ENCODE measurements at places on chromosomes 4 and X.

- no peak for DNase-seq
Observed at GRCh38 chr4:183831683-183832082, 73.4 kb upstream of the STOX2 start.

DNA sequence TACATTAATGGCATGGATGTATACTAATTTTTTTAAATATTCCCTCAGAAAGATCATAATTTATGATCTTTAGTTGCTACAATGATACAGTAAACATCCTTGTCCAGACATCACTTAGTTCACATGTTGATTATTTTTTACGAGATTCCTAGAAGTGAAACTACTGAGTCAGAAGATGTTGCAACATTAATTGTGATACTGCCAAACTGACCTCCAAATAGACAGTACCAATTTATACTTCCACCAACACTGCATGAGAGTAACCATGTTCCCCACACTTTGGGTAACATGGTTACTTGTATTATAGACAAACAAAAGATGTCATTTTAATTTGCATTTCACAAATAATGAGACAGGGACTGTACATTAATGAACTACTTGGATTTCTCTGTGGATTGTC lies 19.6 kb downstream of the RCHY1 start:
- DNase-seq = peak; percentile 68

- no peak for DNase-seq
Observed at GRCh38 chrX:106902684-106903083, 457 bp downstream of the RIPPLY1 start.

DNA sequence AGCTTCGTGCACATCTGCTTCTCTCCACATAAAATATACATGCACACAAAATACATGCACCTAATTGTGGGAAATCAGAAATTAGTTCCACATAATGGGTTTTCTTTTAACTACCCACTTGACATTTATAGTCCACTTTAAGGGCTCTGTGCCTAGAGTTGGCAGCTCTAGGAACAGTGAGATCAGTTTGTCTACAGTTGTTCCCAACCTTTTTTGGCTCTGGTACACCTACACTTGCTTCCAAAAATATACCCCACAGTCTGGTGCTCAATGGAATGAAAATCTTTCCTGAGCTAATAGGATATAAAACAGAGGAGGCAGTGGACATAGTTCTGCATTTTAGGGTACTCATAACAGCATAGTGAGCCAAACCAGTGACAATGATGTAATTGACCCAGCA lies 36.1 kb downstream of the HDAC8 start:
- no peak for DNase-seq

- DNase-seq = no peak
Observed at GRCh38 chrX:35101901-35102300, 159.3 kb downstream of the FAM47B start.

DNA sequence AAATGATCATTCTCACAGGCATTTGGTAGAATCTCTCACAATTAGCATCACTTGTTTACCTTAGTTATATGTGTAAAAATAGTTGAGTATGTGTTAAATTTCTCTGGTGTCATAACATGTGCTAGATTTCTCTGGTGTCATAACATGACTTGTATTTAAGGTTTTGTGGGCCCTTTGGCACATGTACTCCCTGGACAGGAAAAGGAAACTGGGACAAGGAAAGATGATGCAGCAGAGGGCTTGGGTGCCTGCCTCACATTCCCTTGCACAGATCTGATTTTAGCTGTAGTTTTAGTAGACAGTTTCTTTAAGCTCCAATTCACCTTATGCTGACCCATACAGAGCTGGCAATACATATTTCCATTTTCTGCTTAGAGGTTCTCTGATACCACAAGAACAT lies 726.0 kb downstream of the C4orf33 start:
- no peak for DNase-seq

- DNase-seq = no peak
Observed at GRCh38 chr4:79431839-79432238, 23.8 kb upstream of the GK2 start.

DNA sequence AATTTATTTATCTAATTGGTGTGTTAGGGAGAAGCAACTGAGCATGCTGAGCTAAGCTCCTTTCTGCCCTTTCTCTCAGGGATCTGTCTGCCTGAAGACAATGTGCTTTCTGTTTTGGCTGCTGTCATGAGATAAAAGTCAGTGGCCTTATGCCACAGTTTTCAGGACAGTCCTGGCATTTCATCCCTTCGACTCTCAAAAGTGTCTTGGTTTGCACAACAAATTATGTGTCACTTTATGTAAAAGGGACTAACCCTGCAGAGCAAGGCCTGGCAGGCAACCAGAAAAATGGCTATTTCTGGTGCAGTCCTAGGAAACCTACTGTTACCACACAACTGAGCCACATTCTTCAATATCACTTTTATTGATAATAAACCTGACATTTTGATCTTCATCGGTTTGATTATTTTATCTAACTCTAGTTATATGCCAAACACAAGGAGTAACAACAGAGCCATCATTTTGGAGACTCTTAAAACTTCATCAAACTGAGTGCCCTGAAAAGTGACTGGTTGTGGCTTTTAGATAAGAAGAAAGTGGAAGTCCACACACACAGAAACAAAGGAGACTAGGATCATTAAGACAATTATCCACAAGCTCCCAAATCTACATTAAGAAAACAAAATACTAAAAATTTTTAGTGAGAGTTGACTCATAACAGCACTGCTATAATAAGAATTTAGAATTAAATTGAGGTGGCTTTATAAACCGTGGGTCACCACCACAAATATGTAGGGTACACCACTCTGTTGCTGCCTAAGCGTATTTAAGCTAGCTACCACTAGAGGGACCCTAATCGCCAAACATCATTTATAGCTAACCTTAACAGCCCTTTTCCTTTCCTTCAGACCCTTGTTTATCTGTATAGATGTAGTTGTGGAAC lies 95.9 kb upstream of the PTPN13 start:
- DNase-seq = peak; percentile 72

DNA sequence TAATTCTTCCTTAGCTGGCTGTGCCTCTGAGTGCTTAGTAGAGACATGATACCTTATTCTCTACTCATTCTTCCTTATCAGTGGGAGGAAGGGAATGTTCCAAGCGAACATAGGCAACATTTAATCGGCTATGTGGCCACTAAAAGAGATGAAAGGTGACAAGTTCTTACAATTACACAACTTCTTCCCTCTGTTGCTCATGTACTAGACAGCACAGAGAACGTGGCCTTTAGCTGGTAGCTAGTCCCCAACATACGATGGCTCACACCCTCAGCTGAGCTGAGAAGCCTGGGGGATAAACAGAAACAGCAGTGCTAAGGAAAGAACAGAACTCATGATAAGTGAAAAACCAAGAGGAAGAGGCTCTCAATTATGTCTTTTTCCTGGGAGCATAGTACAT lies 52.2 kb downstream of the APOO start:
- no peak for DNase-seq

GRCh38 chr4:99403380-99404184 lies 31.6 kb downstream of the ADH7 start:
- no peak for DNase-seq

- DNase-seq = peak; percentile 0
Observed at GRCh38 chr4:11232015-11232414, 196.7 kb downstream of the HS3ST1 start.

DNA sequence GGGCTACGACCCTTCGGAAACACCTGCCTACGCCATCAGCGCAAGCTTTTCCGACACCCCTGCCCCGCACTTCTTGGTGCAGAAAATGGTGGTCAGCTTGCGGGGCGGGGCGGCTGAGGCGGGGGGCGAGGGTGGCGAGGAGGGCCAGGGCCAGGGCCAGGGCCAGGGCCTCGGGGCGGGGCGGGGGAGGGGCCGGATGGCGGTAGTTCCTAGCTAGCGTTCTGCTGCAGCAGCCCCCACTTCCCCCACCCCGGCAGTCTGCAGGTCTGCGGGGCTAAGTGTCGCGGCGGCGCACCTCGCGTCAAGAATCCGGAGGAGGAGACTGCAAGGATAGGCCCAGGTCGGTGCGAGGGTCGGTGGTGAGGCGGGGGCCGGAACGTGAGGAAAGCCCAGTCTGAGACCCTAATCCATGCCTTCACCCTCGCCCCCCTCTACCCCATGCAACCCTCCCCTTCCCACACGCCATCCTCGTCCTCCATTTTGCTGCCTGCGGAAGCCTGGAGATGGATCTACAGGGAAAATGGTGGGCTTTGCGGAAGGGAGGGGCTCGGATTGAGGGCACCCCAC lies 600 bp downstream of the BEX4 start:
- no peak for DNase-seq

- no peak for DNase-seq
Observed at GRCh38 chr4:126038502-126039144, 723.9 kb downstream of the FAT4 start.

GRCh38 chr4:179624768-179625181 lies 2182.5 kb upstream of the AGA start:
- DNase-seq = peak; percentile 85

DNA sequence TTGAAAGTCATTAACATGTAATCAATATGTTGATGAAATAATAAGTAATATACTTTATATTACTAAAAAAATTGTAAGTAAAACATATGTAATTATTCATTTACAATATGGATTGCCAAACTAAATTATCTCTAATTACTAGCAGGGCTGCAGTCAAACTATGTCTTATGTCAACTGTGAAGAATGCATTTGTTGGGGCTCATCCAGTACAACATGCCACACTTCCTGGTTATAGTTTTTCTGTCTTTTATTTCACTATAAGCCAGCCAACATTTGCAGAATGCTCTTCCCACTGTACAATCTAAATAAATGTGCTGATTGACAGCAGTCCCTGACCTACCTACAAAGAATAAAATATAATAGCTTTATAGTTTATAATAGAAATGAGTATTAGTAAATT lies 975.4 kb upstream of the NDST4 start:
- DNase-seq = no peak

- peak; percentile 45 for DNase-seq
Observed at GRCh38 chr4:158162631-158163030, 10.2 kb downstream of the GASK1B start.

- peak; percentile 12 for DNase-seq
Observed at GRCh38 chrX:136639506-136640176, 8.3 kb upstream of the CD40LG start.

DNA sequence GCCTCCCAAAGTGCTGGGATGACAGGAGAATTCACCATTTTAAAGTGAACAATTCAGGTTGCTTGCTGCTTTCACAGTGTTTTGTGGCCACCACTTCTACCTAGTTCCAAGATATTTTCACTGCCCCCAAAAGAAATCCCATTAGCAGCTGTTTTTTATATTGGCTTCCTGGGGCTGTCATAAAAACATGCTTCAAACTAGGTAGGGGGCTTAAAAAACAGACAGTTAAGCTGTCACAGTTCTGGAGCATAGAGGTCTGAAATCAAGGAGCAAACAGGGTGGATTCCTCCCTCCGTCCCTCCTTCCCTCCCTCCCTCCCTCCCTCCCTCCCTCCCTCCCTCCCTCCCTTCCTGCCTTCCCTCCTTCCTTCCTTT lies 3.0 kb upstream of the XG start:
- DNase-seq = no peak

DNA sequence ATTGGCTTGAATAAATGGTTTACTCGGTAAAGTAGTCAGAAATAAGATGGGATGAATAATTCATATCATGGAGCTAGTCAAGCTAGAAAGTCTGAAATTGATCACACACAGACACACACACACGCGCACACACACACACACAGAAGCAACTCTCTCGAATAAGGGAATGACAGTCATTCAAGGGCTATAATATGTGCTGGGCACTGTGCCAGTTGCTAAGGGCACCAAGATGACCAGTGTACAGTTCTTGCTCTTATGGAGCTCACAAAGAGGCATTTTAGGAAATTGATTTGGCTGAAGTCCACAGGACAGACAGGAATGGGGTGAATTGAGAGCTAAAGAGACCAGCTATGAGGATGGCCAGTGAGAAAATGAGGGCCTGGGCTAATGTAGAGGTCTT lies 34.2 kb upstream of the SH3D19 start:
- DNase-seq = no peak

GRCh38 chrX:154805696-154806091 lies 409 bp upstream of the MPP1 start:
- peak; percentile 55 for DNase-seq

DNA sequence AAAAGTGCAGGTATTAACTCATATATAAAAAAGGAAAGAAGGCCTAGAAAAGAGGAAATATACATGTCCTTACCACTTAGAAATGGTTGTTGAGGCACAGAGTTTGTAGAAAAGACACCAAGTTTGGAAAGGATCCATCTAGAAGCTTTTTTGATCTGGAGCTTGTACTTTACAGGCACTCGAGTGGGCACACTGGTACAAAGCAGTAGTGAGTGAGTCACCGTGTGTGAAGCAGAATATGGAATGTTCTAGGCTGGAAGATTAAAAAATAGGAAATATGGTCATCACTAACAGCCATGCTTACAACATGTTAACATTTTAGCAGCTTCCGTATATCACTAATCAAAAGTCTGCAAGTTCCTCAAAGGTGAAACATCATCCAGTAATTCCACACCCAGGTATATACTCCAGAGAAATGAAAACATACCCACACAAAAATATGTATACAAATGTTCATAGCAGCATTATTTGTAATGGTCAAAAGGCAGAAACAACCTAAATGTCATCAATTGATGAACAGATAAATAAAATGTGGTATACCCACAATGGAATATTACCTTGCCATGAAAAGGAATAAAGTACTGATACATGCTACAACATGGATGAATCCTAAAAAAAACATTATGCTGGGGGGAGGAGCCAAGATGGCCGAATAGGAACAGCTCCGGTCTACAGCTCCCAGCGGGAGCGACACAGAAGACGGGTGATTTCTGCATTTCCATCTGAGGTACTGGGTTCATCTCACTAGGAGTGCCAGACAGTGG lies 69.5 kb downstream of the FRYL start:
- no peak for DNase-seq

- peak; percentile 20 for DNase-seq
Observed at GRCh38 chrX:136975684-136976470, 57.9 kb downstream of the GPR101 start.

DNA sequence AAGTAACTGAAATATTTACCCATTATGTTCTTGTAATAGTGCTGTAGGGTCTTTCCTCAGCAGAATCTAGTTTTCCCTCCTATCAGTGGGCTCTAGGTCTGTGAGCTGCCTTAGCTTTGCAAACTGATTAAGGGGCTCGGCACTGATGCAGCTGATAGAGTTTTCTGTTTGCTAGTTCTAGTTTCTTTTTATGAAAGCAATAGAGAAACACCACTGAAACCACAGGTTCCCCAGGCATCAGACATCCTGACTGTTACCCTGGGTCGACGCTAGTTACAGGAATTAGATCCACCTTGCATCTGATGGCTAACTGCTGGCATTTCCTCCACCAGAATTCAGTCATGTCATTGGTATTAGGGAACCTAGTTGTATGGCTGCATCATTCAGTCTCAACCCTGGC lies 225.0 kb upstream of the VCX start:
- no peak for DNase-seq

DNA sequence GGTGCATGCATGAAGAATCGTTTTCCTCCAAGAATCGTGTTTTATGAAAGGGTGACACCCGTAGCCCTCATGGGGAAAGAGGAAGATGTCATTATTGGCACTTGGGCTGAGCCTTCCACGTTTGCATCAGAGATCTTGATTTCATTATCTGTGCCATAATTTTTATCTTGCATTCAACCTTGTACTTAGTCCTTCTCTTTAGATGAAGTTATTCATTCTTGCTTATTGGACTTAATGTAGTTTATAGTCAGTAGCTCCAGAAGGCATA lies 66.8 kb downstream of the GAB1 start:
- no peak for DNase-seq

- DNase-seq = peak; percentile 7
Observed at GRCh38 chrX:37745835-37746217, 34.0 kb upstream of the CYBB start.

- DNase-seq = peak; percentile 33
Observed at GRCh38 chr4:169620880-169621248, 486 bp downstream of the CLCN3 start.

GRCh38 chrX:103615781-103616371 lies 8.1 kb downstream of the TCEAL3 start:
- peak; percentile 79 for DNase-seq

- DNase-seq = peak; percentile 6
Observed at GRCh38 chr4:90841676-90842075, 714.5 kb downstream of the CCSER1 start.

All from M059J (cell line).